M059J (cell line): ENCODE measurements at places on chromosomes 3 and 15. TPM values are rescaled to one million over a fixed set of nuclear protein-coding genes. Genes with fewer than 3 reads are reported as not detected.

DNA sequence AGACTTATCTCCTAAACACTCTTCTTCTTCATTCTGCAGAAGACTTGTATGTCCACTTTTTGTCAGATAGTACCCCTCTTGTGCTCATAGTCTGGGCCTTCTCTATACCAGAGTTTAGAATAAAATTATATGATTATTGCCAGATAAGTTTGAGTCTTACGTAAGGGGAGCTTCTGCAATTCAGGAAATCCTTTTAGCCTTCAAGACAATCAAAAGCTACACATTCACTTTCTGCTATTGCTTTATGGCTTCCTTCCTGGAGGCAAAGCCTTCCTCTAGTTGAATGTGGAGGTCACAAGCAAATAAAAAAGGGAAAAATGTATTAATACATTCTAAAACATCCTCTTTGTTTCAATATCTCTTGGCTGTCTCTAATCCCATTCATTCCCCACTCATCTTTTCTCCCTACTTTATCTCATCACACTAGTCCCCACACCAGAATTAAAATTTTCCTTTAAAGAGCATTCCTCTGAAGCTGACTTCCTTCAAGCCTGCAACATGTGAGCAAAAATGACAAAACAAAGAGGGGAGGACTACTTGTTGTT, 186.8 kb downstream of the CPNE4 start:
- no peak for DNase-seq

DNA sequence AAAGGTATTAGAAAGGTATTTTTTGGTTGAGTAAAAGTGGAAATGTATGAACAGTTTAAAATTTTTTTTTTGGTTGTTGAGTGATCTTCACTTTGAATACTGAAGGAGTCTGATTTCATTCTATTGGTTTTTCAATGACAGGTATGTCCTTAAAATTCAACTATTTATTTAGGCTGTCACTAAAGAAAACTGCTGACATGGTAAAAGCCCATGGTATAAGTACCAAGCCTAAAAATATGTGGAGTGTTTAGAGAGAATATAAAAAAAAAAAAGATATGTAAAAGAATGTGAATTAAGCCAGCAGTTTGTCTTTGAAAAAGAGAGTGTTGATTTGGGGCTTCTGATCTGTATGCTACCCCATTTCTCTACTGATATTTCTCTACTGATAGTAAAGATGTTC, 90.3 kb upstream of the SUCLG2 start:
- DNase-seq: no peak

DNA sequence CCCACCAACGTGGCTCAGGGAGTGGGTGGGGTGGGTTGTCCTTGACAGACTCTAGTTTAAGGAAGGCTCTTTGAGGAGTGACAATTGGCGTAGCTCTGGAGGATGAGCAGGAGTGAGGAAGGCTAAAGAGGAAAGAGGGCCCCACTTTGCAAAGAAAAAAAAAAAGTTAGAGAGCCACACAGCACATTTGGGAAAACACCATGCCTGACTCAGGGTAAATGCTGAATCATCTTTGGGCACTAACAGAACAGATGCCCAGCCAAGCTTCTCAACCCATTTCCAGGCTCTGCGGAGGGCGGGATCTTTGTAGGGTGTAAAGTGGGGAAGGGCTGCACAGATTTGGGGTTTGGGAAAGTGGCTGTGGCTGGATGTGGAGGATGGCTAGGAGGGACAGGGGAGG, 179.1 kb upstream of the RGMA start:
- no peak for DNase-seq

GRCh38 chr15:101167753-101168462, 83.9 kb downstream of the CHSY1 start:
- DNase-seq: peak; percentile 99

DNA sequence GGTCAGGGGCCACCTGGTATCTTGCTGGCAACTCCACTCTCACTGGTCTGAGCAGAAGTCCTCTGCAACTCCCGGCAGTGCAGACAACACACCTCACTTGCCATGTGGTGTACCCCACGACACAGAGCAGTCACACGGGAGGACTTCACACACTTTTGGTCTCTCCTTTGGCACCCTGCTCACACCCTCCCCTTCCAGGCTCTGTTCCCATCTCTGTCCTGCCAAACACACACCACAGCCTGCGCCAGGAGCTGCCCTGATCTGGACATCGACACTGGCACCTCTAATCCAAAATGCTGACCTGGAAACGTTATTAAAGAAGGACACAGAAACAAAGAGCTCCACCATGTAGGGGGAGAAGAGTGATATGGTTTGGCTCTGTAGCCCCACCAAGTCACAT, 57.2 kb downstream of the SLC41A3 start:
- DNase-seq: no peak

DNA sequence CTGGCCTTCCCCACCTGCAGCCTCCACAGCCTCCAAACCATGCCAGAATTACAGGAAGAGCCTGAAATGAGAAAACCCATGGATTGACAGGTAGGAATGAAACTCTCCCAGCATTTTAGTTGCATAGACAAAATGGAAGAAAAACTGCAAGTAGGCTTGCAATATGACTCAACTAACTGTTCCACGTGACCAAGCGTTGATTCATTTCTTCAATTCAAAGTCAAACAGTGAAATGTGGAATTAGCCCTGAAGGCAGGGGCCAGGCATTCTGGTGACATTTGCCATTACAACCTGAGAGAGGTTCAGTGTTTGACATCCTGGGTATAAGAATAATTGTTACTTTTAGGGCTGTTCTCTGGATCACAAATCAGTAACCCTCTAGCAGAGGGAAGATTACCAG, 676.5 kb upstream of the CFAP20DC start:
- peak; percentile 38 for DNase-seq

- no peak for DNase-seq
Measured at GRCh38 chr3:190105876-190106275, 14.8 kb downstream of the P3H2 start.

GRCh38 chr3:6714962-6715361, 146.0 kb upstream of the GRM7 start:
- DNase-seq: no peak

GRCh38 chr3:60217156-60217911, 1033.9 kb downstream of the FHIT start:
- DNase-seq: no peak

DNA sequence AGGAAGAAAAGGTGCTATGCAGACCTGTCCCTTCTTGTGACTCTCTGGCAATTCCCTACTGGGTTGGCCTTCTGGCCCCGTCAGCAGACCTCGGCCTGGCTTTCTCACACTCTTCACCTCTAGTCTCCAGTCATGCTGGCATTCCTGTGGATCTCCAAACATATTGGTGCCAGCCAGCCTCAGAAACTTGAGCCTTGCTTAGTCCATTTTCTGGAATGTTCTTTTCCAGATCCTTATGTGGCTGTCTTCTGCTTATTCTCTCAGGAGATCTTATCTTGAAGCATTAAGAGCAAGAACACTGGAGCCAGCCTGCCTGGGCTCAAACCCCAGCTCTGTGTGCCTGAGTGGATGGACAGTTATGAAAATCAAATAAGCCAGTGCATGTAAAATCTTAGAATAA, 88.2 kb upstream of the NTRK3 start:
- DNase-seq: no peak

GRCh38 chr15:74831813-74832495, 5.5 kb downstream of the CPLX3 start:
- no peak for DNase-seq

DNA sequence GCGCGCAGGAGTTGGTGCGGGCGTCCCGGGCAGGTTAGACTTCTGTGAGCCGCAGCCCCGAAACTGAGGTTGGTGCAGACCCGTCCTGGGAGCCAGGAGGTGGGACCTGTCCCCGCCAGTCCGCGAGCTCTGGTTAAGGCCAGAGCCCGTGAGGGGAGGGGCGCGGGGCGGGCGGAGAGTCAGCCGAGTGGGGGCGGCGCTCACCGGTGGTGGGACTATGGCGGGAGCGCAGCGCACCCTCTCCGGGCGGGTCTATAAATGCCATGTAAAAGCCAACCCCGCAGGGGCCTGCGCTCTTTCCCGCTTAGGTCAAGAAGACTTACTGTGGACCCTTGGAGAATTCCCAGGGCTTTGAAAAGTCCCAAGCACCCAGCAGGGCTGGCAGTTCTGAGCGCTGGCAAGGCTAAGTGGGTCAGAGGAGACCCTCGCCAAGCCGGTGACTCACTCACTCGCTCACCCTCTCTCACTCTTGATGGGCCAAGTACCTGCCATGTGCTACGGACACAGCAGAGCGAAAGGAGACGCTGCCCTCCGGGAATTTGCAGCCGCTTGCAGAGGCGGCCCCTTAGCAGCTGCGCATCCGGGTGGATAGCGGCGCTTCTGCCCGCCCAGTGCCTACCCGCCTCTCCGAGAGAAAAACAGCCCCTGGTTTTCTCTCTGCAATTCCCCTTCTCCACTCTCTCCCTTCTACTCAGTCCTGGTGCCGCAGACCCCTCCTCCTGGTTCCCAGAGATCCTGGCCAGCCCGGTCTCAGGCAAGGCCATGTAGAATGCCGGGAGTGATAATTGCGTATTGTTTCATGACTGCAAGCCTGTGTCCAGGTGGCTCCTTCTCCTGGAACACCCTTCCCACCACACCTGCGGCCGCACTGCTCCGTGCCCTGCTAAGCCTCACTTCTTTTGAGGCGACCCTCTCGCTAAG, at the start of gene ALDH1L1:
ALDH1L1 (minus strand) TSS at position 110 of the 921 bp plus-strand sequence. CDS start 19,607 bp downstream, outside the sequence.
- DNase-seq: peak; percentile 69

DNA sequence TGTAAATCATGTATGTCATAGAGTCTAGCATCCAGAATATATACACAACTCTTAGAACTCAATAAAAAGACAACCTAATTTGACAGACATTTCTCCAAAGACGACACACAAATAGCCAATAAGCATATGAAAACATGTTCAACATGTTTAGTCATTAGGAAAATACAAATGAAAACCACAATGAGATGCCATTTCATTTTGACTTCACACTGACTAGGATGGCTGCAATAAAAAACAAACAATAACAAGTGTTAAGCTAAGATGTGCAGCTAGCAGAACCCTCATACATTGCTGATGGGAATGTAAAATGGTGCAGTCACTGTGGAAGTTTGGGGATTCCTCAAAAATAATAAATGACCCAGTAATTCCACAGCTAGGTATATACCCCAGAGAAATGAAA, 16.4 kb downstream of the SPG11 start:
- DNase-seq: no peak

GRCh38 chr3:58953288-58953687, 96.5 kb downstream of the CFAP20DC start:
- no peak for DNase-seq

DNA sequence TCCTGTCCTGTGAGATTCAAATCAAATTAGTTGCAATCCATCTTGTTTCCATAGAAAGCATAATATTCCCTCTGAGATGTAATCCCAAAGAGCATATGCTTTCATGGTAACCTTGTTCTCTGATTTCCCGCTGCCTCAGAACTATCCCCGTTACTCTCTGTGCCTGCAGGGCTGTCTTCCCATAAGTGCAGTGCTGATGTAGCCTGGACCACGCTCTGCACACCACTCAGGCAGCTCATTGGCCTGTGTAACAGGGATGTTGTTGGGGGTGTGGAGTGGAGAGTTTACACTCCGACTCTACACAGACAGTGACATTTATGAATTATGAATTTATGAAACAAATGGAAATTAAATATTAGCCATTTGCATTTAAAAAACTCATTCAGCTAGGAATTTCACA, 33.6 kb upstream of the CNTN3 start:
- DNase-seq: no peak

- DNase-seq: peak; percentile 11
Measured at GRCh38 chr15:52136442-52136980, 23.9 kb upstream of the BCL2L10 start.

- DNase-seq: no peak
Measured at GRCh38 chr3:171429635-171430034, 30.6 kb downstream of the TNIK start.

- DNase-seq: peak; percentile 33
Measured at GRCh38 chr3:141682007-141682406, 56.1 kb upstream of the RNF7 start.

- peak; percentile 41 for DNase-seq
Measured at GRCh38 chr3:82133070-82133606, 371.7 kb upstream of the GBE1 start.

- DNase-seq: peak; percentile 29
Measured at GRCh38 chr3:138112362-138112761, 3.0 kb downstream of the DZIP1L start.

DNA sequence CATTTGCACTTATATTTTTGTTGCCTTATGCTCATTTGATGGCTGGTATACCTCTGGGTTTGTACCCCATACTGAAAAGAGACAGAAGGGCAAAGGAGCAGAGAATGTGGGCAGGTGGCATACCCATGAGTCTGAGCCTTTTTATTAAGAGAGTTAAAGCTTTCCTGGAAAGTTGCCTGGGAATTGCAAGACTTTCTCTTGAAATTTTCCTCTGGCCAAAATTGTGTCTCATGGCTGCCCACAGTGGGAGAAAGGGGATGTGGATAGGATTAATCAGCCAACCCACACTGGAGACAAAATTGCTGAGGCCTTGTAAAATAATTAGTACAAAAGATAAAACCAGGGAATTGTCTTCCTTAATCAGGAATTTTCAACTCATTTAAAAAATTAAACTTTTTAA, 8.2 kb upstream of the NMD3 start:
- DNase-seq: peak; percentile 30

DNA sequence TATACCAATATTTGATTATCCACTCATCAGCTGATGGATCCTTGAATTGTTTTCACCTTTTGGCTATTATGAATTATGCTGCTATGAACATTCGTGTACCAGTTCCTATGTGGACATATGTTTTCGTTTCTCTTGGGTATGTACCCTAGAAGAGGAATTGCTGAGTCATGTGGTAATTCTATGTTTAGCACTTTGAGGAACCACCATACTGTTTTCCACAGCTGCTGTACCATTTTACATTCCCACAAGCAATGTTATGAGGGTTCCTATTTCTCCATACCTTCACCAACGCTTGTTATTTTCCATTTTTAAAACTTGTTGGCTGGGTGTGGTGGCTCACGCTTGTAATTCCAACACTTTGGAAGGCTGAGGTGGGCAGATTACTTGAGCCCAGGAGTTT, 62.9 kb downstream of the RPLP1 start:
- DNase-seq: no peak

DNA sequence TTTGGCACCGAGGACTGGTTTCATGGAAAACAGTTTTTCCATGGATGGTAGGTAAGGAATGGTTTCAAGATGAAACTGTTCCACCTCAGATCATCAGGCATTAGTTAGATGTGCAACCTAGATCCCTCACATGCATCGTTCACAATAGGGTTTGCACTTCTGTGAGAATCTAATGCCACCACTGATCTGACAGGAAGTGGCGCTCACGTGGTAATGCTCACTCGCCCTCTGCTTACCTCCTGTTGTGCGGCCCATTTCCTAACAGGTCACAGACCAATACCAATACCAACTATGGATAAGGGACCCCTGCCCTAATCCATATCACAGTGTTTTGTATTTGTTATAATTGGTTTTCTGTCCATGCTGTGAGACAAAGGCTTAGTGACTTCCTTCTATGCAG, 58.9 kb downstream of the SLMAP start:
- no peak for DNase-seq

- peak; percentile 97 for DNase-seq
Measured at GRCh38 chr15:96428742-96429141, 98.2 kb downstream of the NR2F2 start.

The TGM4 gene
- total RNA-seq: not detected in 2 replicates

The CFAP161 gene
- not detected in 2 replicates for total RNA-seq

The PLCL2 gene
- 0.71 TPM in 2 replicates for total RNA-seq

The SCAANT1 gene
- total RNA-seq: not detected in 2 replicates

The ACKR2 gene
- total RNA-seq: 0.02 TPM in 1 of 2 replicates, not detected in the other

The SLC2A2 gene
- total RNA-seq: 0.12 and 0.32 TPM in 2 replicates

The OR5K2 gene
- total RNA-seq: not detected in 2 replicates

The IGDCC3 gene
- not detected in 2 replicates for total RNA-seq

The BOC gene
- 5.0 and 12.5 TPM in 2 replicates for total RNA-seq

The TLR9 gene
- total RNA-seq: not detected in 2 replicates
